Neuronal stem cell (in vitro differentiated cells): ENCODE measurements at places on chromosomes 3 and 15.

DNA sequence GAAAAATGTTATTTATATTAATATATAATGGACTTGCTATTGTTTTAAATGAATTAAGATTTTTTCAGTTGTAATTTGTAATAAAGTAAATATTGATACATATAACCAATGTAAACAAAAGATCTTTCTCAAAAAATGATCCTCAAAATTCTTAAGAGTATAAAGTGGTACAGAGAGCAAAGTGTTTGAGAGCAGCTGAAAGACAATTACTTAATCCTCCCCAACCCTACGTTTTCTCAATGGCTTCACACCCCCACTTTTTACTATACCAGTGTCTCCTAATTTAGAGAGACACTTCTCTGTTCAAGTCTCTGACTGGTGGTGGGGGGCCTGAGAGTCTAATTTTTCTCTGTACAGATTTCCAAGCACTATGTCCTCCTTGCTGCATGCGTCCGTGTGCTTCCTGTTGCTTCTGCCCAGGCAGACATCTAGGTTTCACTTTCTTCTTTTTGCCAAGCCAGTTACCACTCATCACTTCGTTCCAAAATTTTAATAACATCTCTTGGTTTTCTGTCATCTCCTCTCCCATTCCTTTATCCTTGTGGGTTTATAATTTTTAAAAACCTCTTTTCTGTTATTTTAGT, 276.3 kb upstream of the DNAJC19 start:
- DNase-seq: no peak

- no peak for DNase-seq
Observed at GRCh38 chr3:37887062-37887461, 25.4 kb downstream of the CTDSPL start.

DNA sequence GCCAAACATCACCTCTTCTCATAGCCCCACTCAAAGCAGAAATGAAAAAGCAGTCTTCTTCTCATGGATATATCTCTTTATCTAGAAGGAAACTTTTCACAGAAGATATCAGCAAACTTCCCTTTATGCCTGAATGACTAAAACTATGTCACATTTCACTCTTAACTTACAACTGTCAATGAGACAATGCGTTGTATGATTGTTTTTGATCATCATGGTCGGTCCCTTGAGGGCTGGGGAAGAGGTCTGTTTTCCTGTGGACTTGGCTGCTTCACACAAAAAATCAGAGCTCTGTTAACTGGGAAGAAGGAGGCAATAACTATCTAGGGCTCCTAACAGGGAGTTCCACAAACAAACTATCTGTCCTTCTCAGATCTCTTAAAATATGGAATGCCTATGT, 5.1 kb downstream of the NLGN1 start:
- DNase-seq: no peak

- no peak for DNase-seq
Observed at GRCh38 chr3:187567661-187568121, 102.5 kb downstream of the SST start.

DNA sequence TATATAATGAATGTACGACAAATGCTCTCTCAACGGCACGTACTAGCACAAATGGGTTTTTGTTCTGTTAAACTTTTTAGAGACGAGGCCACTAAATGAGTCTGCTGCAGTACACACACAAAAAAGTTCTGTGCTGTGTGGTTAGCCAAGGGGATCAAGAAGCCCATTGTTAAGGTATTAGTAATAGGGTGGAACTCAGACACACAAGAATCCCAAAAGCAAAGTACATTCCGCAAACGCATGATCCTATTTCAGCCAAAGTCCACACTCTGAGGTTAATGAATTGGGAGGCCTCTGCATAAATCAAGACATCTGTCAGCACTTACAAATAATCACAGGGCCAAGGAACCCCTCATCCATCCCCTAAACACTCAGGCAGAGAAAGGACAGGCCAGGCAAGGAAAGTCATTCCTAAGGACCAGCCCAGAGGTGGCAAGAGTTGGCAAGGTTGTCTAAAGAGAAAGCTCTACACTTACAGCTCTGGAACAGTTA, 12.1 kb downstream of the OSBPL10 start:
- DNase-seq: peak; percentile 30

DNA sequence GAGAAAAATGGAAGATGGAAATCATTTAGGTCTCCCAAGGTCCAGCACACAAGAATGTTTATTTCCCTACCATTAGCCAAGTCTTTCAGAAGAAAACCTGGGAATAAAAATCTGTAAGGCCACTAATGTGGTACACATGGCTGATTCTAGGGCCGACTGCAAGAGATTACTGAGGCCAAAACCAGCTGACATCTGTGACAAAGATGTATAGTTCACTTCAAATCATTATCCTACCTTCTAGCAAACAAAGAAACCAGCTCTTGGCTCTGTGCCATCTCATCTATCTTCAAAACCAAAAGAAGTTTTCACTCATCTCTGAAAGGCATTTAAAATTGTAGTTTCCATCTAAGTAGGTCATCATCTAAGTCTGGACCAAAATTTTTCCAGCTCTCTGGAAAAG, 43.9 kb downstream of the ERC2 start:
- no peak for DNase-seq

DNA sequence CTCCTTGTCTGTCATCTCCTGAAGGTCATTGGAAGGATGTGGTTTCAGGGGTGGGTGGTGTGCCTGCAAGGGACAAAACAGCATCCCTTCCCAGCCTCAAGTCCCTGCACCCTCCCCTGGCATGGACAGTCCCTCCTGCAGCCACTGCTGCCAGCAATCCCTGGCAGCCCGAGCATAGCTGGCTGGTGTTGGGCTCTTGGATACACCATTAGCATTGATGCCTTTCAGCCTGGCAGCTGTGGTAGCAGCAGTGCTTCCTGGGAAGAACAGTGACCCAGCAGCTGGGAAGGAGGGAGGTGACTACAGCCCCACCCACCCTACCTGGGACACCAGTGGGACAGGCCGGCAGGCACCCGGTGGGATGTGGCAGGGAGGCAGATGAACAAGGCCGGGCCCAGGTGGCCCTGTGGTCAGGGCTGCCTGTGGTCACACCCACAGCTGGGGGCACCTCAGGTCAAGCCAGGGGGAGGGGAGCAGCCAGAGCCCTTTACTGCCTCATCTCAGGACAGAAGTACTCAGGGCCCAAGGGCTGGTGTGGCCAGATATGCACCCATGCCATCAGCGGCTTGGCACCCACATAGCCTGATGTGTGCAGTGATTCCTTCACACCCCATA, 32.9 kb upstream of the TMEM115 start:
- DNase-seq: no peak

GRCh38 chr3:172615296-172615695, 92.1 kb upstream of the TNFSF10 start:
- no peak for DNase-seq

- no peak for DNase-seq
Observed at GRCh38 chr3:193148688-193149473, 92.1 kb upstream of the PLAAT1 start.

DNA sequence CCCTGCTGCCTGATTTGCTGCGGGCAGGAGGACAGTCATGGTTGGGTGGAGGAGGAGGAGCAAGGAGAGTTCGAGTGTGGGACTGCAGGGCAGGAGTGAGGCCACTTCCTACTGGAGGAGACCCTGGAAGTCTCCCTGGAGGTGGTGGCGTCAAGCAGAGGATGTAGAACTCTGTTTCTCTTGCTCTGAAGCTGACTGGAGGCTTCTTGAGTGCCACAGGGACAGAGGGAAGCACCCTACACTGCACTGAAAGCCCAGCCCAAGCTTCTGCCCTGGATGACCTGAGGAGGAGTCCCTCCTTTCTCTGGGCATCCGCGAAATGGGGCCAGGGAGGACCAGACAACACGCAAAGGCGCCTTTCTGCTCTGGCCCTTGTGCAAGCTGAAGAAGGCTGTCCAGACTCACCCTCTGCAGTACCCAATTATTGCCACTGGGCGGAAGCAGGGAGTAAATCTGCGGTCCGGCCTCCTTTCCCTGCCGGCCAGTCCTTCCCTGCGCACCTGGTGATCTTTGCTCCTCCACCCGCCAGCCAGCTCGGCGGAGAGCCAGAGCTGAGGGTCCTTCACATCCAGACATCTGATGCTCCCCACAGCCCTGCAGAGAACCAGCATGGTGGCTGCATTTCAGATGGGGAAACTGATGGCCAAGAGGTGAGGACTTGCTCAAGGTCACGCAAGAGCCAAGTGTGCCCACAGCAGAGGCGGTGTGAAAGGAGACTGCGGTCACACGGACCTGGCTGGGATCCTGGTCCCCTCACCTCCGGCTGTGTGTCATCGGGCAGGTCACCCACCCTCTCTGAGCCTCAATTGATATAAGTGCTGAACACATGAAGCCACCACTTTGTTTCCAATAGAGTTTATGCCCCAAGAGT, 207.1 kb downstream of the TBC1D2B start:
- peak; percentile 63 for DNase-seq

- DNase-seq: no peak
Observed at GRCh38 chr3:66492071-66492470, 8.8 kb downstream of the LRIG1 start.

- no peak for DNase-seq
Observed at GRCh38 chr3:150319900-150320299, 88.2 kb upstream of the TSC22D2 start.

GRCh38 chr15:68080783-68081182, 26.7 kb downstream of the PIAS1 start:
- DNase-seq: no peak

DNA sequence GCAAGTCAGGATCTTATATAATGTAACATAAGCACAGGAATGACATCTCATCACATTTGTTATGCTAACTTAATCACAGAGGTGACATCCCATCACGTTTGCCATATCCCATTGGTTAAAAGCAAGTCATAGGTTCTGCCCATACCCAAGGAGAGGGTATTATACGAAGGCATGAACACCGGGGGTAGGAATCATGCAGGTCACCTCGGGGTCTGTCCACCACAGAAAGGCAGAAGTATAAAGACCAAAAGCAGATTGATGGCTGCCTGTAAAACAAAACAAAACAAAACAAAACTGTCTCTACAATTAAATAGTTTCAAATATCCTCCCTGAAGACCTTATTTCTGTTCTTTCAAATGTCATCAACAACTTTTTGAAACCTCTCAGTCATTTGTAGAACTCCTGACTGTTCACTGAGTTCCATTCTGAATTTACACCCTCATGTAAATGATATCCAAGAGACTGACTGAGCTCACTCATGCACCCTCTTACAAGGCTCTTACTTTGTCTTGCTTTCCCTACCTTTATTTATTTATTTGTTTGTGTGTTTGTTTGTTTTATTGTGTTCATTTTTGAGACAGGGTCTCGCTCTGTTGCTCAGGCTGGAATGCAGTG, 22.7 kb upstream of the ZNF639 start:
- no peak for DNase-seq

DNA sequence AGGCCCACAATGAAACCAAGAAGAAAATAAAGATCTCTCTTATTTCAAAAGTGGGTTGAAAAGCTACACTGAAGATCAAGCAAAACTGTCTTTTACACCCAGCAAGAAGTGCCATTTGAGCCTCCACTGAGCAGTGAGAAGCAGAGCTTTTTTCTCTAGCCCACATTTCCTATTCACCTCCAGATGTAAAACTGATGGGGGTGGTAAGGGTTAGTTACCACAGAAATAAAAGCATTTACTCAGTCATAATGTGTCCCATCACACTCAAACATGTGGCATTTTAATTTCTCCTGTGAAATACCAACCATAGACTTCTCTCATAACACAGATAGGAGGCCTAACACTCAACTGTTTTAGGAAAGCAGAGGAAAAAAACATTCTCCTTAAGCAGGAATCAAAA, 21.0 kb downstream of the IFT57 start:
- DNase-seq: no peak

DNA sequence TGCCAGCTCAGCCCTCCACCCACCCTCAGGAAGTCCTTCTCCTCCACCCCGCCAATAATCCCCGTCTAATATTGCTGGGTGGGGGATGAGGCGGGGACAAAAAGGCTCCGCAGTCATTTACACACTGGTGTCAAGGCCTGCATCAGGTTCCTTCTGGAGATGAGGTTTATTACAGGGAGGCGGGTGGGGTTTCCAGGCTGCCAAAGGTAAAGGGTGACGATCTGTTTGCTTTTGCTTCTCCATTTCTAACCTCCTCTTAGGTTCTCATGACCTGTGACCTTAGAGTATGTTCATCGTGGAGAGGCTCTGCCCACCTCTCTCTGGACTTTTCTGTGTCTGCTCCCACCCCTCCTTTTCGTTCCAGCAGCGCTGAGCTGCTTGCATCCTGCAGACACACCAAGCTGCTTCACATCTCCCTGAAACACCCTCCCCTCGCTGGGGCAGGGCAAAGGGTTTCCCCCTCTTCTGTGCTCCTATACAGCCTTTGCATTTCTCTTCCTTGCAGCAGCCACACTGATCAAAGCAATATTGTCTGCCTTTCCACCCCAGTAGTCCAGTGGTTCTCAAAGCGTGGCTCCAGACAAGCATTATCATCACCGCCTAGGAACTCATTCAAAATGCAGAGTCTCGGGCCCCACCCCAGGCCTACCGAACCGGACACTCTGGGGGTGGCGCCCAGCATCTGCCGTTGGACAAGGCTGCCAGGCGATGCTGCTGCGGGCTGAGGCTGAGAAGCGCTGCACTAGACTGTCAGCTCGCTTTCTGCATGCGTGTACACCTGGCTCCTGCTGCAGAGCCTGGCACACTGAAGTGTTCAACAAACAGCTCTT, 26.6 kb downstream of the CA12 start:
- no peak for DNase-seq

- DNase-seq: no peak
Observed at GRCh38 chr15:27660676-27661075, 438.4 kb downstream of the OCA2 start.

- peak; percentile 76 for DNase-seq
Observed at GRCh38 chr3:28667646-28668621, 319.3 kb upstream of the AZI2 start.

- no peak for DNase-seq
Observed at GRCh38 chr3:43095370-43095769, 10.5 kb downstream of the POMGNT2 start.

- DNase-seq: no peak
Observed at GRCh38 chr15:42392309-42393024, 33.2 kb downstream of the CAPN3 start.

DNA sequence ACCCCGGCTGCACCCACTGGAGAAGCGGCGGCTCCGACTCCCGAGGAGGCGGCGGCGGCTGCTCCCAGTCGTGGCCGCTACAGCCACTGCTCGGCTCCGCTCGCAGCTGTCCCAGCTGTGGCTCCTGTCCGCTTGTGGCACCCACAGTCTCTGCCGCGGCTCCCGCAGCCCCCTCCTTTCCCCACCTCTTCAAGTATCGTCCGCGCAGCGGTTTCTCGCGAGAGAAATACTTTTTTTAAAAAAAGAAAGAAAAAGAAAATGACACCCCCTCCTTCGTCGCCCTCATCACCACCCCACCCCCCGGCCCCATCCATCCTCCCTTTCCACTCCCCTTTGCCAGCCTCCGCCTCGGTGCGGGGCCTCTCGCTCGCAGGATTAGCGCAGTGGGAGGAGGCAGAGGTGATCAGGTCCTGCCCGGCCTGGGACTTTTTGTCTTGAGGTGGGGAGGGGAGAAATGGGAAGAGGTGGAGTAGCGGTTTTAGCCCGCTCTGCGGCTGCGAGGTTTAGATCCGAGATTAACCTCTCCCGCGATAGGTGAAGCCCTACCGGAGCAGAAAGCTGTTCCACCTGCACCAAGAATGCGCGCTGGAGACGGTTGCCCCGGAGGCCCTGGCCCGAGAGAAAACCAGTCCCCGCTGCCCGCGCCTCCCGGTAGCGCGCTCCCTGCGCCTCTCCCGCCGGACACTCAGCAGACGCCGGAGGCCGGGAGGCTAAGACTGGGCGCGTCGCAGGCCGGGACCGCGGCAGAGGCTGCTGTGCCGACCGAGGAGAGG, at the start of gene FBN1:
Gene FBN1, minus strand, starts transcription at position 152 of the 773 bp plus-strand sequence. CDS start 940 bp downstream, outside the sequence.
- DNase-seq: peak; percentile 91

GRCh38 chr3:48881652-48882114, 17.0 kb downstream of the SLC25A20 start:
- no peak for DNase-seq
